ENCODE measurements at places on chromosomes 13 and 19.

DNA sequence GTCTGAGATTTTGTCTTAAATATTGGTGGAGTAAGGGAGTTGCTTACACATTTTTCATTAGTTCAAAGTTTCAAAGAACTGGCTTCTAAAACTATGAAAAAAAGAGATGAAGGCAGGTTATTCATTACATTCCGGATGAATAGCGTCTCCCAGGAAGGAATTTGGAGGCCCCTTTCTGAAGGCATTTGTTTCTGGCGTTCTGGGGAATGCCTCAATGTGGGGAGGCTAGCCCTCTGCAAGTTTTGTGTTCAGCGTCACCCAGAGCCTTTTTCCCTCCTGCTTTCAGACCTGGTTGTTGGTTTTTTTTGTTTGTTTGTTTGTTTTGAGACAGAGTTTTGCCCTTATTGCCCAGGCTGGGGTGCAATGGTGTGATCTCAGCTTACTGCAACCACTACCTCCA lies 21.0 kb downstream of the FAM124A start:
- DNase-seq, result no peak

- DNase-seq, result no peak
These were observed 6.3 kb downstream of the ARRDC5 start for GRCh38 chr19:4896372-4896771.

DNA sequence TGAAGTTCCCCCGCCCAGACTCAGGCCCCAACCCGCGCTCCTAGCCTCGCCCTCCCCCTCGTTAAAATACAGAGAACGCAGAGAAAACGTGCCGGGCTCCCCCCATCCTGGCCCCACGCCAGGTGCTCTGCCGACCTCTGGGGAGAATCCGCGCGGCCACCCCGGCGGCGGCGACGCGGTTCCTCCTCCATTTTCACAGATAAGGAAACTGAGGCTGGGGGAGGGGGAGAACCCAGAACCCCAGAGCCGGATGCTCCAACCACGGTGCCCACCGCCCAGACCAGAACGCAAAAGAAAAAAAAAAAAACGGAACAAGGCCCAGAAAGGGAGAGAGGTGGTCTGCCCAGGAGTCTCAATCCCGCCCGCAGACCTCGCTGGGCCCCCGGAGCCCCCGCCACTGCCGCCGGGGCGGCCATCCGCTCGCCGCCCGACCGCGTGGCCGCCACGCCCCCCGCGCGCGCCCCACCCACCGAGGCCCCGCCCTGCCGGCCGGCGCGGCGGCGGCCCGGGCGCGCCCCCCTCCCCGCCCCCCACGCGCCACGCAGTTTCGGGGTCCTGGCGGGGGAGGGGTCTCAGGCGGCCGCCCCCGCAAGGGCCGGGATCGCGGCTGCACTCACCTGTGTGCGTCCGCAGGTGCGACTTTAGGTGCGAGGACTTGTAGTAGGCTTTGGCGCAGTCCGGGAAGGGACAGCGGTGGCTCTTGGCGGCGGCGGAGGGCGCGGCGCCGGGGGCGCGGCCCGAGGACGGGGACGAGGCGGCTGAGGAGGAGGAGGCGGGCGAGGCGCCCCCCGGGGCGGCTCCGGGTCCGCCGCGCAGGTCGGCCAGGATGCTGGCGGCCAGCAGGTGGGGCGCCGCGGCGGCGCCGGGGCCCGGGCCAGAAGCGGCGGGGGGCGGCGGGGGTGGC lies 703 bp downstream of the KLF16 start:
- DNase-seq, result peak; percentile 82

DNA sequence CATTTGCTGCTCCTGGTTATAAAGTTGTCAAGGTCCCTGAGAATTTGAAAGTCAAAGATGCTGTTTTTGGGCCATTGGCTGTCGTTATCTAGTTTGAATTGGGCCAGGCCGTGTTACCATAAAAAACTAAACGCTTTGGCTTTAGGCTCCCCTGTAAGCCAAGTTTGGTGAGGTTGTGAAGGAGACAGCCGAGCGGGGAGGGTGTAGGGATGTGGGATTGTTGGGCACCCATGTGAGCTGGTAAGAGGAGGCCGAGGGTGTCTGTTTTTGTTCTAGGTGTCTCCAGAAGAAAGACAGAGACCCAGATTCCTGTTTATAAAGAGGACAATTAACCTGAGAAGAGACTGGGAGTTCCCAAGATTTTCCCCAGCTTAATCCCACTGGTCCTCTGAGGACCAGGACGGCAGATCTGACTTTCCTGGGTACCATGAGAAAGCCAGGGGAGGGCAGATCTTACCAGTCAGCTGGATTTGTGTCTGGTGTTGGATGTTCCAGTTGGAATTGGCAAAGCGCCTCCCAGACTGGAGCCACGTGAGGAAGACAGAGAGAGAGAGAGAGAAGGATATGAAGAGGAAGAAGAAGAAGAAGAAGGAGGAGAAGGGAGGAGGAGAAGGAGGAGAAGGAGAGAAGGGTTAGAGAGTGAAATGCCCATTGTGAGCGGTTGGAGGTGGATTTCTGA lies 25.1 kb downstream of the TMEM255B start:
- DNase-seq, result no peak

- DNase-seq, result no peak
These were observed 77.3 kb upstream of the SIAH3 start for GRCh38 chr13:45928843-45929242.

GRCh38 chr13:86608701-86609100 lies 809.5 kb upstream of the SLITRK6 start:
- no peak for DNase-seq

DNA sequence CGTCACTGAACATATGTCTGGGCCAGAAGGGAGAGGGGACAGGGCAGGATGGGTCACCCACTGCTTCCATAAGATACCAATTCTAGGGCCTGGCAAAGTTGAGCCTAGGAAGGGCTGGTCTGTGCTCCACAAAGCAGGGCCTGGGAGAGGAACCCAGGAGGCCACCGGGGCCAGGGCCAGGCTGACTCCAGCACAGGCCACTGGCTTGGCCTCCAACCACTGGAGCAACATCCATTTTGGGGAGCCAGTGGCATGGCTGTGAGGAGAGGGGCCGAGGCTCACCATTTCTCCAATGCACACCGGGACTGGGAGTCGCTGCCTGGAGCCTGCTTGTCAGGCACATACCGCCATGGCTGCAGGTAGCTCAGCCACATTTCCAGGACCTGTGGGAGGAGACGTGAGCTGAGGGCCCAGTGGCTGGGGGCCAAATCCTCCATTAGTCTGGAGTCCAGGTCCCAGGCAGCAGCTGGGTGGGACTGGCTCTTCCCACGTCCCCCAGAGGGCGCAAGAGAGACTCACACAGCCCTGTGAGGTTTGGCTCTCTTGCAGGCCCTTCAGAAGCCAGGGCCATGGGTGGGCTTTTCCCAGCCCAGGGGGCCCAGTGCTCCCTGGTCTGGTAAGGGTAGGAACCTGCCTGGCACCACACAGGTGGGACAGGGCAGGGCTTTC lies 27.7 kb downstream of the TUBA3C start:
- no peak for DNase-seq

DNA sequence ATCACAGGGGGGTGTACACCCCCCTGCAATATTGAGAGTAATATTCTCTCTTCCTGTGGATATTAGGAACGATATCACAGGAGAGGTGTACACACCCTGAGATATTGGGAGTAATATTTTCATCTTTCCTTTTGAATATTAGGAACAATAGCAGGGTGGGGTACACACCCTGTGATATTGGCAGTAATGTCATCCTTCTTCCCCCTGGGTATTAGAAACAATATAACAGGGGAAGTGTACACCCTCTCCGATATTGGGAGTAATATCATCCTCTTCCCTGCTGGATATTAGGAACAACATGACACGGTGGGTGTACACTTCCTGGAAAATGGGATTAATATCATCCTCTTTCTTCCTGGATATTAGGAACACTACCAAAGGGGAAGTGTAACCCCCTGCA lies 57.8 kb upstream of the CEACAM21 start:
- no peak for DNase-seq

GRCh38 chr19:39130337-39131254 lies 5.0 kb downstream of the PAK4 start:
- DNase-seq, result no peak

- DNase-seq, result no peak
These were observed 764.9 kb upstream of the SLITRK5 start for GRCh38 chr13:86906127-86906874.

GRCh38 chr19:14023404-14024235 lies 4.3 kb upstream of the RLN3 start:
- peak; percentile 84 for DNase-seq

DNA sequence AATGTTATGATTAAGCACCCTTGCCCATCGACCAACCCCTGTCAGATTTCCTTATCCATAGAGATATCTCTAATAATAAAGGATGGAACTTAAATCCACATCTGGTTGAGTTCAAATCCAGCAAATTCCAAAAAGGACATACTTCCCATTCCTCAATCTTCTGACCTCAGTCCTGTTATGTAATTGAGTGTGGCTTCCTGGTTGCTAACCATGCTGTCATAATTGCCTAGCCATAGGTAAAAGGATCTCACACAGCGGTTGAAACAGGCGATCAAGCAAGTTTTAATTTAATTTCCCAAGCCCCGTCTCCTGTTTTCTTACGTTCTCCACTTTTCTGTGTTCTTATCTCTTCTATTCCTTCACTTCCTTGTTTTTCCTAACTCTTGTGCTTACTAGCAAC lies 550.3 kb downstream of the GPC6 start:
- DNase-seq, result no peak

DNA sequence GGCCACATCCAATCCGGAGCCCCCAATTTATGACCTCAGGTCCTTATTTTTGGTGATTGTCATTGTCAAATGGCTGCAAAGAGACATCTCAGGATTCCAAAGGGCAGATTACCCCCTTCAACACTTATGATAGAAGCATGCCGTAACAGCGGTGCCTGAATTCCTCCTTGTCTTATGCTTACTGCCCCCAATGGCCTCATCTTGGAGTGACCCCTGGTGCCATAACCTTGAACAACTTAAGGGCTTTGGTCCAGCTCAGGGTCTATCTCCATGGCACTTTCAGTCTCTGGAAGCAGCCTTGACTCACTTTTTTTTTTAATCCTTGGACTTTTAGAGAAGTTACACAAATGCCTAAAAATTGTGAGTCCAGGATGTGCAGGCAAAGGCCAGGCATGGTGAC lies 171.6 kb upstream of the ZNF507 start:
- DNase-seq, result no peak

- DNase-seq, result no peak
These were observed 699 bp downstream of the TMEM259 start for GRCh38 chr19:1019980-1020867.

- DNase-seq, result no peak
These were observed 399.2 kb downstream of the MYO16 start for GRCh38 chr13:109028624-109029023.

- DNase-seq, result no peak
These were observed 109.8 kb downstream of the CACNA1A start for GRCh38 chr19:13396250-13397080.

DNA sequence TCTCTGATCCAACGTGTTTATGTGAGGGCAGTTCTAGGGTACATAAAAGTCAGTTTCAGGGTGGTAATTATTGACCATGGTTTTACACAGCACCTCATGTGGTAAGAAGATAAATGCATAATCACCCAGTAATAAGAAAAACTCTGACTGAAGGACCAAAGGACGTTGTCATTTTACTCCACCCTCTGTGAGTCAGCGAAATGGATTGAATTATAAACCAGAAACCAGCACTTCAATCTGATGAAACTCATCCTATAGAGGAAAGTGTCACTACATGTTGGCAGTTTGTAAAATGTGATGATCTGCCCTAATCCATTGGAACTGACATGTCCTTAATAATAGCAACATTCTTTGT lies 406.8 kb downstream of the KLF5 start:
- no peak for DNase-seq

DNA sequence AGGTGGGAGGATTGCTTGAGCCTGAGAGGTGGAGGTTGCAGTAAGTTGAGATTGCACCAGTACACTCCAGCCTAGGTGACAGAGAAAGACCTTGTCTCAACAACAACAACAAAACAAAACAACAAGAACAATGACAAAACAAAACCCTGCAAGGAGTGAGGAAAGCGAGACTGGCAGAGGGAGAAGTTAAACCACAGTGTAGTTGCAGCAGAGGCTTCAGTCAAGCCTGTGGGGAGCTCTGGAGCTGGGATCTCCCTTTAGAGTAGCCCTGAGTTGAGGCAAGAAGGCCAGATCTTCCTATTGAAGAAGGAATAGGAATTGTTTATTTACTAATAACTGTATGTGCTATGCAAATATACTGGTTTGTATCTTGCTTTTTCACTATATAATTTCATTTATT lies 25.3 kb upstream of the RNASEH2B start:
- DNase-seq, result no peak

GRCh38 chr13:59476366-59476765 lies 687.4 kb downstream of the DIAPH3 start:
- no peak for DNase-seq

DNA sequence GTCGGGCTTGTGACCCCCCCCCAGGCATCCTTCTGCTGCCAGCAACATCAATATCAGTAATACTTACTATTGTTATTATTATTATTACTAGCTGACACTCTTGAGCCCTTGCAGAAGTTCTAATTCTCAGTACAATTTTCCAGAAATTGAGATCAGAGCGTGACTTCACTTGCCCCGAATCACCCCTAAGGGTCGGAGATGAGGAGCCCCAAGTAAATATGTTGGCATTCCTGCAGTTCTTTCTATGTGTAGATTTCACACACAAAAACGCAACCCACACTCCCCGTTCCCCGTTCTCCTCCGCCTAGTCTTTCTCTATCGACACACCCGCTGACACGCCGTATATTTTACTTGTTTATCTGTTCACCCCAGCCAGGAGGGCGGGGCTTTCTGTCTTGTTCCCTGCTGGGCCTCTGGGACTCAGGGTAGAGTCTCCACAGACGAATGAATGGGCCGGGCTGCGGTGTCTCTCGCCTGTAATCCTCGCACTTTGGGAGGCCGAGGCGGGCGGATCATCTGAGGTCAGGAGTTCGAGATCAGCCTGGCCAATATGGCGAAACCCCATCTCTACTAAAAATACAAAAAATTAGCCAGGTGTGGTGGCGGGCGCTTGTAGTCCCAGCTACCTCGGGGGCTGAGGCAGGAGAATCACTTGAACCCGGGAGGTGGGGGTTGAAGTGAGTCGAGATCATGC lies 14.7 kb downstream of the TLE5 start:
- DNase-seq, result peak; percentile 95

DNA sequence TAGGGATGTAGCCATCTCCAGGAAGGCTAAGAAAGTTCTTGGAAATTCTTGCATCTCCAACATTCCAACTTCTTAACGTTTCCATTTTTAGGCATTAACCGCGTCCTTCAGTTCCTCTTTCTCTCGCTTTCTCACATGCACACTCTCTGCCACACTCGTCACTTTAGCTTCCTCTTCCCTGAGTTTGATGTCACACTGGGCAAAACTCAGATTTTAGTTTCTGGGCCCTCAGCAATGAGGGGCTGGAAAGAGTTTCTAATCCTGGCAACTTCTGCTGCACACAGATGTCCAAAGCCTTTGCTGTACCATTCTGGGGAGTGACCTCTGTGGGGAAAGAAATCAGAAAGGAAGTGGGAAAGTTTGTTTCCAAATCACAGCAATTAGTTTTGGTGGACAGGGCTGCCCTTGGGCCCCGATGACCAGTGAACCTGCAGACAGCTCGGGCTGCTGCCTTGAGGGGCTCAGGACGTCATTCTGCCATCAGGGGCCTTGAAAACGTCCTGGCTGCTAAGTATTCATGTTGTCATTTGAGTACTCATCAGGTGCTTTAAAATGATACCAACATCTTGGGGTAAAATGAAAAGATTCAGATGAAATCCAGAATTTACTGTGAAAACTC lies 89.3 kb downstream of the KL start:
- DNase-seq, result no peak
